ENCODE measurements at places on chromosomes 2 and 18. TPM values are rescaled to one million over a fixed set of nuclear protein-coding genes. Genes with fewer than 3 reads are reported as not detected.

The RAX gene
- total RNA-seq = not detected

The MYO5B gene
- total RNA-seq = not detected

The SPATA3 gene
- not detected for total RNA-seq

The LCT gene
- total RNA-seq = 0.31 TPM

The CAB39 gene
- total RNA-seq = 122 TPM

The C2orf72 gene
- total RNA-seq = 2.3 TPM
